A549 treated with AZD2906 at 1 μM for 4 hours (cell line): ENCODE measurements at places on chromosomes 5 and 9. TPM values are rescaled to one million over a fixed set of nuclear protein-coding genes. Genes with fewer than 3 reads are reported as not detected.

PCDHB3 gene
- 0.02 to 0.03 TPM (median 0.02 TPM) in 3 of 5 replicates, not detected in the others for total RNA-seq

PCA3 gene
- not detected in 5 replicates for total RNA-seq

SPDL1 gene
- 46.3 to 71.2 TPM (median 47.5 TPM) in 5 replicates for total RNA-seq

CDX1 gene
- total RNA-seq: 0.06 to 0.07 TPM in 2 of 5 replicates, not detected in the others

CENPP gene
- total RNA-seq: 5.1 to 7.4 TPM (median 6.8 TPM) in 5 replicates

DENND1A gene
- 8.8 to 11.8 TPM (median 10.1 TPM) in 5 replicates for total RNA-seq

BRINP1 gene
- 0.15 to 0.25 TPM (median 0.18 TPM) in 5 replicates for total RNA-seq

FBP1 gene
- not detected in 5 replicates for total RNA-seq

POLK gene
- 7.8 to 12.4 TPM (median 10.0 TPM) in 5 replicates for total RNA-seq

ERBIN gene
- total RNA-seq: 19.2 to 41.2 TPM (median 22.1 TPM) in 5 replicates

ECM2 gene
- total RNA-seq: 0.11 to 0.20 TPM (median 0.14 TPM) in 5 replicates

LSM11 gene
- total RNA-seq: 2.4 to 2.9 TPM (median 2.8 TPM) in 5 replicates

PPP3R2 gene
- total RNA-seq: not detected in 5 replicates

C5orf52 gene
- total RNA-seq: not detected in 5 replicates

LCNL1 gene
- 0.07 to 0.24 TPM (median 0.18 TPM) in 5 replicates for total RNA-seq

CAMK4 gene
- 0.01 to 0.16 TPM (median 0.07 TPM) in 5 replicates for total RNA-seq

PCDHA2 gene
- total RNA-seq: 0.02 to 0.09 TPM (median 0.06 TPM) in 5 replicates
